ENCODE measurements at places on chromosomes 2 and 18.

GRCh38 chr2:47203995-47204394 lies 48.9 kb upstream of the STPG4 start:
- DNase-seq: no peak

- no peak for DNase-seq
Measured at GRCh38 chr2:172373766-172374165, 53.6 kb upstream of the ITGA6 start.

DNA sequence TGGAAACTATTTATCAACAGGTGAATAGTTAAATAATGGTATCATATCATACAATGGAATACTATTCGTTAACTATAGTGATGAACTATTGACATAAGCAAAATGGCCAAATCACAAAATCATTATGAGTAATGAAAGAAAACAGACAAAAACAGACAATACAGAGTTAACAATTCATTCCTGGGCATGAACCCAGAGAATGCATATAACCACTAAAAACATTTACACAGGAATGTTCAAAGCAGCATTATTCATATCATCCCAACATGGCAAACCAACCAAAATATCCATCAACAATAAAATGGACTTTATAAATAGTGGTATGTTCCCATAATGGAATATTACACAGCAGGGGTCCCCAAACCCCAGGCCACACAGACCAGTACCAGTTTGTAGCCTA lies 131.2 kb upstream of the CYP1B1 start:
- no peak for DNase-seq

DNA sequence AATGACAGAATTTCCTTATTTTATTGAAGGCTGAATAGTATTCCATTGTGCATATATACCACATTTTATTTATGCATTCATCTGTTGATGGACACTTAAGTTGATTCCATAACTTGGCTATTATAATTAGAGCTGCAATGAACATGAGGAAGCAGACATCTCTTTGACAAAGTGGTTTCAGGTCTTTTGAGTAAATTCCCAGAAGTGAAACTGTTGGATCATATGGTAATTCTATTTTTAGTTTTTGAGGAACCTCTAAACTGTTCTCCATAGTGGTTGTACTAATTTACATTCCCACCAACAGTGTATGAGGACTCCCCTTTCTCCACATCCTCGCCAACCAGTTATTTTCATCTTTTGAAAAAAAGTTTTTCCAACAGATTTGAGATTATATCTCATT lies 77.5 kb downstream of the TMEM200C start:
- no peak for DNase-seq

GRCh38 chr2:65565681-65566080 lies 133.3 kb upstream of the SPRED2 start:
- DNase-seq: no peak

GRCh38 chr2:207926133-207926988 lies 99.0 kb downstream of the PLEKHM3 start:
- no peak for DNase-seq

- no peak for DNase-seq
Measured at GRCh38 chr18:58653814-58654509, 17.3 kb upstream of the MALT1 start.

GRCh38 chr18:12883372-12883683 lies 709 bp downstream of the PTPN2 start:
- no peak for DNase-seq

DNA sequence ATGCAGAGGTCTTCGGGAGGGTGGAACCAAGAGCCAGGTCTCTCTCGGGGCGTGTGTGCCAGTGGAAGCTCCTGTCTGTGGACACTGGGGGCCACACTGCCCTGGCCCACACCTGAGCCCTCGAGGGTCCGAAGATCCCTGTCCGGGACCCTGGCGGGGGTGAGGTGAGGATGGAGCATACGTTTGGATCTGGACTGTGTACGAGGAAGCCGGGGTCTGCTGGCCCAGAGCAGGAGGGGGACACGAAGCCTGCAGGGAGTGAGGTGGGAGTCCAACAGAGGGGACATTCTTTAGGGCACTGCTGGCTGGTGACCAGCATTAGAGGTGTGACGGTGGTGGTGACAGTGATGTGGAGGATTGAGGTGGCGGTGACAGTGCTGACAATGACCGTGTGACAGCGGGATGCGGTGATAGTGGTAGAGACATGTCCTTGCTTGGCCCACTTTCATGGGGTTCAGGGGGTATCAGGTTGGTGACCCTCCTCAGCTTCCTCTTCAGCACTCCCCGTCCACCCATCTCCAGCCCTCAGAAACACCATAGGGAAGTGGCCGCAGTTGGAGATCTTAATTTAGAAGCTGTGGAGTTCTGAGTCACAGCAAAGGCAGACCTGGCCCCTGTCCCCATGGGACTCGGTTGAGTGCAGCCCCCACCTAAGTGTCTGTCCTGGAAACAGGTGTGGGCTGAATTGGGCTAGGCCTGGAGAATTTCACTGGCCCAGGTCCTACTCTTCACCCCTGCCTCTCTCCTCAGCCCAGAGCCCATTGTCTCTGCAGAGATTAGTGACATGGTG lies 252.0 kb downstream of the DYSF start:
- no peak for DNase-seq

DNA sequence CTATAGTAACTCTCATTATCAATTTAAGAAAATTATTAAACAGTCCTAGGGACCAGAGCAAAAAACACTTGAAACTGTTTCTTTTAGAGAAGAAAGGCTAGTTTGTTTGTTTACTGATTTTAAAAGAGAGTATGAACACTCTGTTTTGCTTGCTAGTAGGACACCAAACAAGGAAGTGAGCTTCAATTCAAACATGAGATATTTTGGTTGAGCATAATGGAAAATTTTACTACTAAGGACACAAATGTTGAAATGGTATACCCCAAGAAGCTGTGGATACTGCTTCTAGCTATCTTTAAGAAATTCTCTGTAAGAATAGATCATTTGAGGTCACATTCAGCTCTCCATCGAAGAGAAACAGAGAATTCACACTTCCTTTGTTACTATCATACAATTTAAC lies 216.3 kb upstream of the SMAD7 start:
- DNase-seq: no peak

- DNase-seq: no peak
Measured at GRCh38 chr18:8611916-8612576, 2.8 kb downstream of the RAB12 start.

DNA sequence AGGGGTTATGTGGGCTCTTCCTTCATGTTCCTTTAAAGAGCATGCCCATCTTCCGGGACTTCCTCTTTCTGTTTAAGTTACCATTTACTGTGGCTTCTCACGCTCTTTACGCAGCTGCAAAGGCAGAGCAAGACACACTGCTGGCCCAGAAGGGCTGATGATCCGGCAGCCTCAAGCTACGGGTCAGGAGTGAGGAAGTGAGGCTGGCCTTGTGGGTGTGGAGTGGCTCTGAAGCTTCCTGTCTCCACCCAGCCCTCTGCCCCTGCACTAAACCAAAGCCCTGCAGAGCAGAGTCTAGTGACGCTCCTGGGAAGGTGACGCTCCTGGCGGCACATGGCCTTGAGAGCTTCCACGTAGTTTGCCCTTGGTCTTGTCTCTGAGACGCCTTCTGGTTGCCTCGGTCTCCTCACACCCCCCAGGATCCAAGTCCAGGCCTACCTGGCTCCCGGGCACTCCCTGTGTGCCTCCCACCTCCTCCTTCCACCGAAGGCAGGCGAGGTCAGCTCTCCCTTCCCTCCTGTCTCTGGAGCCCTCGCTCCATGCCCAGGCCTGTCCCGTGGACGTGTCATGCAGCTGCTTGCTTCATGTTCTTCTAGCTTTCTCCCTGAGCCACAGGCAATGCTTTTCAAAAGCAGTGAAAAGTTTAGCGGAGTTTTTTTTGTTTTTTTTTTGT lies 50.3 kb downstream of the ARL4C start:
- DNase-seq: peak; percentile 82

DNA sequence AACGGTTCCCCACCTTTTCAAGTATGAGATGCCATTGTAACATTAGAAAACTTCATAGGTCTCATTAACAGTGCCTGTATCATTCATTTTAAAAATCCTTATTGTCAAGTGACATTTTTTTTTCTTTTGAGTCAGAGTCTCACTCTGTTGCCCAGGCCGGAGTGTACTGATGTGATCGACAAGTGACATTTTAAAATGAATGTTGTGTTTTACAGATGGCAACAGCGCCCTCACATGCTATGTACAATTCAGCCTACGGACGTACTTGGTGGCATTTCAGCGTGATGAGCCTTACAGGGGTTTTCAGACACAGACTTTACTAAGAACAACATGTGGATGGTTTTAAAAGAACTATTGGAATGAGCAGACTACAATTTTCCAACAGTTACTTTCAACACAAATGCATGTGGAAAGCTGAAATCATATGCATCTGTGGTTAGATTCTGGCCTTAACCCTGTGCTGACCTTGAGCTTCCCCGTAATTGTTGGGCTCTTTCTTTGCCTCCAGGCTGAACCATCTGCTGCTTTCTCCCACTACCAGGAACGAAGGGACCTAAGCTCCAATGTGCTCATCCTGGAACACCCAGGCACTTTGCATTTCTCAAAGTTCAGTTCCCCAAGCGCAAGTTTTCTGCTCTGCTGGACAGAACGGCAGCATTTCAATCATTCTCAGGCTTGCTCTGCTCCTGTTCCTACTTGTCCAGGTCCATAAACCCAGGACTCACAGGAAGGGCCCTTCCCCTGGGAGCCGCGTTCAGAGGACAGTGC lies 119.9 kb upstream of the NDUFV2 start:
- peak; percentile 11 for DNase-seq

- no peak for DNase-seq
Measured at GRCh38 chr2:185934232-185934631, 195.6 kb downstream of the FSIP2 start.

GRCh38 chr2:72915320-72915906 lies 1.9 kb upstream of the EMX1 start:
- no peak for DNase-seq

GRCh38 chr2:149087751-149088150 lies 49.3 kb downstream of the LYPD6B start:
- DNase-seq: no peak

DNA sequence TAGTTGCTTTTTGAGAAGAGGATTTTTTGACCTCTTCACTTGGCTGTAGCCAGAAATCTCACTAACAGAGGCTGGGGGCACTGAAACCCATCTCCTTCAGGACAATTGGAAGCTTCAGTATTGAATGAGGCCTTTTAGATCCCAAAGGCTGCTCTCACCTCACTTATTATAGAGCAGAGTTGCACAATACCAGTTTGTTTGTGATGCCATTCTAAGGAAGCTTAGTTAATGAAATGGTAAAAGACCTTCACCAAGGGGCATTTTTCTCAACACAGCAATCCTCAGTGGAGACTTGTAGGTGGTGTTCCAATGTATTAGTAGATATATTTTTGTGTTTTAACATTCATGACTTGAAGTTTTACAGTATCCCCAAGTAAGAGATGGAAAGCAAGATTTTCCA lies 71.0 kb upstream of the RFX8 start:
- DNase-seq: no peak

DNA sequence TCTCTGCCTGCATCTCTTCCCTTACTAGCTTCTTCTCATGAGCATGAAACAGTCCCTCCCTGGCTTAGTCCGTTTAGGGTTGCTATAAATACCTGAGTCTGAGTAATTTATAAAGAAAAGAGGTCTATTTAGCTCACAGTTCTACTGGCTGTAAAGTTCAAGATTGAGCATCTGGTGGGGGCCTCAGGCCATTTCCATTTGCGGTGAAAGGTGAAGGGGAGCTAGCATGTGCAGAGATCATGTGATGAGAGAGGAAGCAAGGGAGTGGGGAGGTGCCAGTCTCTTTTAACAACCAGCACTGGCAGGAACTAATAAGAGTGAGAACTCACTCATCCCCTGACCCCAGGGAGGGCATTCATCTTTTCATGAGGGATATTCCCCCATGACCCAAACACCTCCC lies 26.8 kb downstream of the RHBDD1 start:
- no peak for DNase-seq

DNA sequence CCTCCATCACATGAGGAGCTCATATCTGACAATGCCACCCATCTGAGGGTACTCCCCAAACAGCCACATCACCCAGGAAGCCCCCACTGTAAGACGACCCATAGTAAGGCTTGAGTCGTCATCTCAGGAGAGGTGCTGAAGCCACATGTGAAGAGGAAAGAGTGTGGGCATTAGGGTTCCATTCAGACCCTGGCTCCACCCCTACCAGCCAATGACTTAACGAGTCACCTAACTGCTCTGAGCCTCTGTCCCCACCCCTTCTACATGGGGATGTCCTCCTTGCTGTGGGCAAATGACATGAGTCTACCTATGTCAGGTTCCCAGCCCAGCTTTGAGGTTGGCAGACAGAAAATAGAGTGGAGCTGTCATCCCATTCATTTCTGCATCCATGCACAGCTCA lies 46.3 kb downstream of the C1QL2 start:
- no peak for DNase-seq

DNA sequence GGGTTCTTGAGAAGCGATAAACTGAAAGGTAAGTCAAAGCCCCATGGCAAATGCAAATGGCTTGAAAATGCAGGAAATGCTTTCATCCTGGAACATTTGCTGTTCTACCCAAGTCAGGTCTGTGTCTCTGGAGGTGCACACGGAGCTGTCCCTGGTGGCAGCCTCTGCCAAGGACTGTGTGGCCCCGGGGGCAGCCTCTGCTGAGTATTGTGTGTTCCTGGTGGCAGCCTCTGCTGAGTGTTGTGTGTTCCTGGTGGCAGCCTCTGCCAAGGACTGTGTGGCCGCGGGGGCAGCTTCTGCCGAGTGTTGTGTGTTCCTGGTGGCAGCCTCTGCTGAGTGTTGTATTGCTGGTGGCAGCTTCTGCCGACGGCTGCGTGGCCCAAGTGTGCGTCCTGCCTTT lies 135.6 kb upstream of the ALKAL2 start:
- DNase-seq: no peak

DNA sequence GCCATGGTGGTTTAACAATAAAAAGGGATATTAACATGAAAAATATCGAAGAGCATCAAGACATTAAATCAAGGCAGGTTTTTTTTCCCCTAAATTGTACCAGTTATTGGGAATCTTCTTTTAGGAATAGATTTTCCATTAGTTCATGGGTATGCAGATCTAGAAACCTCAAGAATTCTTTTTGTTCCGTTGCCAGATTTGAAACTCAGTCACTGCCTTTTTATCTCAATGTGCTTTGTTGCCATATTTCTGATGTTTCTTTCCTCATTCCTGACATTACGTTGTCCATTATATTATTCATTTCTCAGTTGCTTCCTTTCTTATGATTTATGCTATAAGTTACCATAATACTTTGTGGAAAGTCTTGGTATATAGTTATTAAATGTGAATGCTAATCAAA lies 162.2 kb downstream of the CD226 start:
- no peak for DNase-seq

DNA sequence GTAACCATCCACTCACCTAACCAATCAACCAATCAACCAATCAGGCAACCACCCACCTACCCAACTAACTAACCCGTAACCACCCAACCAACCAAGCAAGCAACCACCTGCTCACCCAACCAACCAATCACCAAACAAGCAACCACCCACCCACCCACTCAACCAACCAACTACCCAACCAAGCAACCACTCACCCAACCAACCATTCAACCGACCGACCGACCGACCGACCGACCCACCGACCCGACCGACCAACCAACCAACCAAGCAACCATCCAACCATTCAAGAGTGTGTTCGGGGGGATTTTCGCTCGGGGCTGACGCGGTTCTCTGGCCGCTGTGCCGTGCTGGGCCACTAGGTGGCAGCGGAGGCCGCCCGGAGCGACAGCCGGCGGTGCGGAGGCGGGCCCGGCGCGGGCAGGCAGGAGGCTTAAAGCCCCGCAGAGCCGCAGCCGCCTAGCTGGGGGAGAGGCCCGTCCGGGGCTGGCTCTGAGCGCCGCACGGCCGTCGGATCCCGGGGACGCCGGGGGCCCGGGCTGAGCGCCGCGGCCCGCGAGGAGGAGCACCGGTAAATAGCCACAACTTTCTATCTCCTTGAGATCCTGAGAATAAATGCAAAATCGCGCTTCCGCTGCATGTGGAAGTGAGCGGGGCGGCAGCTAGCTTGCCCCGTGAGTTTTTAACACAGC lies at the start of gene MC5R:
MC5R (plus strand) TSS at position 443 of the 689 bp plus-strand sequence. CDS start 1,617 bp downstream, outside the sequence.
- peak; percentile 82 for DNase-seq

- no peak for DNase-seq
Measured at GRCh38 chr2:58950795-58951462, 709.8 kb upstream of the FANCL start.
